ENCODE measurements at places on chromosomes 13 and 19.

DNA sequence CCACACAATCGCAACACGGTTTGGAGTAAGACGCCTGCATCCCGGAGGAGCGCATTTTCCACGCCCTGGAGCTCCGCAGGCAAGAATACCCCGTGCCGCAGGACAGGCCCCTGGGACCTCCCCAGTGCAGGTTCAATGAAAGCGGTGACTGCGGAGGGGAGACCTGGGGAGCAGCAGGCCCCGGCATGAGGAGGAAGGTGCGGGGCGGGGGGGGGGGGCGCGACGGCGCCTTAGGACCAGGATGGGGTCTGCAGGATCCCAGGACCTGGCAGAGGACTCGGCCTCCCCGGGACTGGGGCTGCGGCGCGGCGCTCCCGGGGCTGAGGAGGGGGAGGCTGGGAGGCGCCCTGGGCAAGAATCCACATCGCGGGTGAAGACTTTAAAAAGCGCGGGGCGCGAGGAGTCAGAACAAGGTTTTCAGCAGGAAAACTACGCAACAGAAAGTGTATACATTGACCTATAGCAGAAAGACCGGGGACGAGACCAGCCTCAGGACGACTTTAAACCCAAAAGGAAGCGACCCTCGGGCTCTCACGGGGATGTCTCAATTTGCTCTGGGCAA lies 432 bp downstream of the ZNF611 start:
- DNase-seq, result no peak

- DNase-seq, result no peak
Observed at GRCh38 chr19:4622695-4623421, 16.5 kb upstream of the TNFAIP8L1 start.

DNA sequence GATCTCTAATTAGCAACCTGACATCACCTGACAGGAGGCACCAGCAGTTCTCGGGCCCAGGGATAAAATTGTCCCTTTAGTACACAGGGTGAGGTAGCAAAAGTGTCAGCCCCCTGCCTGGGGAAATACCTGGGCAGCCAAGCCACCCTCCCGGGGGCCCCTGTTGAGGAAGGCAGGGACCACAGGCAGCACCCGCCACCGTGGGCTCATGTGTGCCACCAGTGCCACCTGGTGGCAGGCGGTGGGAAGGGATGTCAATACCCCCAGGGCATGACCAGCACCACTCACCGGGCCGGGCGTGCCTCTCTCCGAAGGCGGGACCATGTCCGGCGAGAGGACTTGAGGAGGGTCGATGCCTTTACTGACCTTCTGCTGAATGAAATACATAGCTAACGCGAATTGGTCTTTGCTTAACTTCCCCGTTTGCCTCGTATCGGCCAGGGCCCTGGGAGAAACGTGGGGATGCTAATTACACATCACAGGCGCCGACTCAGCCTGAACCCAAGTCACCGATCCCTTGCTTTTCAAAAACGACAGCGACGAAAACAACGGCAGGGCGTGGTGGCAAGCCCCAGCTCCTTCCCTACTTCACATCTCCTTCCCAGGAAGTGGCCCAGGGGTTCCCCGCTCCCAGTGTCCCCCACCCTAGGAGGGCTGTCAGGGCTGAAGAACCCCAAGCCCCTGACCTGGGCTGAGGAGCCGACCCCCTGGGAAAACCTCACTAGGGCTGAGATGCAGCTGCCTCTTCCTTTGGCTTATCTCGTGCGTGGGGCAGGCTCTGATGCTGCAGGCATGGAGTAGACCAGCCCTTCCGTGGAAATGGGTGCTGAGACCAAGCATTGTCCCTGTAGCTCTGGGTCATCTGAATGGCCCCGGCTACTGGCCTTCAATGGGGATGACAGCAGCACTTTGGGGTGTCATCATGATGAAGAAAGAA lies 53.8 kb downstream of the EPS15L1 start:
- peak; percentile 24 for DNase-seq

DNA sequence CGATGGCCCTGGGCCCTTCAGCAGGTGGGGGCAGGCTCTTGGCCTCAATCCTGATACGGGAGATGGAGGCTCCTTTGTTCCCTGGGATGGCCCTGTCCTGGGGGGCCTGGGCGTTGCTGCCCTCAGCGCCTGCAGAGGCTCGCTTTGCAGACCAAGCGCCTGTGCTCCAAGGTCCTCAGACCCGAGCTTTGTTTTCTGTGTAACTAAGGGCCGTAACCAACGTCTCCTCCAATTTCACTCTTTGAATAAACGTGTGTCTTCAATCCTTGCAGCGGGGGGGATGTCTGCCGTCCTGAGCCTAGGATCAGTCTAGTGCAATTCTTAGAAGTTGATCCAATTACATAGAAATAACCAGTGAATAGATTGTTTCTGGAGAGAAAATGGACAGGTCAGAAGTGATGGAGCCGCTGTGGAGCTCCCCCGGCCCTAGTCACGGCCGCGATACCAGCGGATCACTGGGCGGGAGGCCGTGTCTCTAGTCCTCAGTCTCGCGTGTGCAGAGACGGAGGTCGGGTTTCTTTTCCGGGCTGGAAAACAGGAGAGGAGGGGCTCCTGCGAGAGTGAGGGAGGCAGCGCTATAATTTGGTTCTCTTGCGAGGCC lies 5.3 kb downstream of the PTBP1 start:
- DNase-seq, result no peak

- no peak for DNase-seq
Observed at GRCh38 chr19:52600639-52601024, 30.5 kb downstream of the ZNF701 start.

DNA sequence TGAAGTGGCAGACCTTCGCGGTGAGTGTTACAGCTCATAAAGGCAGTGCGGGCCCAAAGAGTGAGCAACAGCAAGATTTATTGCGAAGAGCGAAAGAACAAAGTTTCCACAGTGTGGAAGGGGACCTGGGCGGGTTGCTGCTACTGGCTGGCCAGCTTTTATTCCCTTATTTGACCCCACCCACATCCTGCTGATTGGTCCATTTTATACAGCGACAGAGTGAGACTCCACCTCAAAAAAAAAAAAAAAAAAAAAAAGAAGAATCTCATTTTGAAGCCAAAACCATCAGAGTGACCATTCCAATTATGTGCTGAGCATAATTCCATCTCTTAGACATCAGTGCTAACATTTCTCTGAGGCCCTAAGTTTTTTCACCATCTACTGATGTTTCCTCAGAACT lies 1.9 kb upstream of the ZNF552 start:
- no peak for DNase-seq

DNA sequence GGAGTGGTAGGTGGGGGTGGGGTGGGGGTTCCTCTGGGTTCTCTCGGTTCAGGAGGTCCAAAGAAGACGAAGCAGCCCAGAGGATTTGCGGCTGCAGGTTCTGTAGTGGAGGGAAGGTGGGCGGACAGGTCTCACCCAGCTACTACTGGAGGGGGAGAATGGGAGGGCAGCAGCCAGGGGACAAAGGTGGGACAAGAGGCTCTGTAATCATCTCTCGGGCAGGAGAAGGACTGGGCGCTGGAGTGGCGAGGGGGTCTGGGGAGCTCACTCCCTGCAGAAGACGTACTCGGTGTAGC lies 1.4 kb downstream of the KCTD12 start:
- no peak for DNase-seq

All from GDM1 (cell line).